COLO829 (cell line): ENCODE measurements at places on chromosomes 6 and 20.

- no peak for DNase-seq
These were observed 202.4 kb downstream of the PRKN start for GRCh38 chr6:162525181-162525580.

DNA sequence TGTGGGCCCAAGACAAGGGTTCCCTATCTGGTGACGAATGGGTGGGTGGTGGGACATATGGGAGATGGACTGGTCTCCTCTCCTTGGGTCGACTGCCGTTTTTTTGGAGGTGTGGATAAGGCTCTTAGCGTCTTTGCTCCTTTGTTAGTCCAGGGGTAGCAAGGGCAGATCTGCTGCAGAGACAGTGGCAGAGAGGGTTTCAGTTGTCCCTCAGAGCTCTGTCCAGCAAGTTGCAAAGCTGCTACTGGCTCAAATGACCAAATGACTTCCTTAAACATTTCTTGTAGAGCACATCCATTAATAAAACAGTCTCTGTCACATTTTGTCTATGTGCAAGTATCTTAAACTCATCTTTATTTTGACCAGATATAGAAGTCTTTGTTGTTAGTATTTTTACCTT is 508.0 kb upstream of the ADGRB3 start:
- DNase-seq = no peak

DNA sequence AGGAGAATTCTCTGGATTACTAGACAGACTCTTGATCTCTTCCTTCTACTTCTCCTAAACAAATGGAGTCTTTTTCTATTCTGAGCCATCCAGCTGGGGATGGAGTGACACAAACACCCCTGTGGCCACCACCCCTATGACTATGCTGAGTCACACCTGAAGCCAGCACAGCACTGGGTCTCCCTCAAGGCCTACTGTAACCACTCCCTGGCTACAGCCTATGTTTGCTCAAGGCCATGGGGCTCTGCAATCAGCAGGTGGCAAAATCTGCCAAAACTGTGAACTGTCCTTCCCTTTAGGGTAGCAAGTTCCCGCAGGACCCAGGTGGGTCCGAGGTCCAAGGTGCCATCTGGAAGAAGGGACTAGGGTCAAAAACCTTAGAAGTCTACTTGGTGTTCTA is 132.3 kb downstream of the TINAG start:
- DNase-seq = no peak

GRCh38 chr20:39627765-39628164 is 665.6 kb downstream of the DHX35 start:
- DNase-seq = no peak

DNA sequence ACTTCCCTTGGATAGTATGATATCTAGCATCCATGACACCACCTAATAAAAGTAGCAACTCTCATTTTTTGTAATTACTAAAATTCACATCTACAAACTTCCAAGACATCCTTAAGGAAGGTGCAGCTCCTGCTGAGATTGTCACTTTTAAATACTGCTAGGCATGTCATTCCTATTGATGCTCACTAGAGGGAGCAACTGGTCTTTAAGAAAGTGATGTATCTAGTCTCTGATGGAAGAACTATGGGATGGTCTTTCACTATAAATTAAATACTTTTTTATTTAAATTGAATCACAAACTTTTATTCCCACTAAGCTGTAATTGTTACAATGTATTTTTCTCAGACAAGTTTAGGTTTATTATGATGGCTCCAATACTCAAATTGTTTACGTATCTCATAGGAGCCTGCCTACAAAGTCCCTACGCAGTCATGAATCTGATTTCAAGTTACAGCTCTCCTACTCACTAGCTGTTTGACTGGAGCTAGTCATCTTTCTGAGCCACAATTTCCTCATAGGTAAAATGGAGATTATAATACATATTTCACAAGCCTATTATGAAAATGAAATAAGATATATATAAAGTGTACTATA is 8.1 kb upstream of the TSPYL1 start:
- peak; percentile 28 for DNase-seq

- DNase-seq = peak; percentile 72
These were observed 1.0 kb downstream of the IGF2R start for GRCh38 chr6:159969921-159970320.

DNA sequence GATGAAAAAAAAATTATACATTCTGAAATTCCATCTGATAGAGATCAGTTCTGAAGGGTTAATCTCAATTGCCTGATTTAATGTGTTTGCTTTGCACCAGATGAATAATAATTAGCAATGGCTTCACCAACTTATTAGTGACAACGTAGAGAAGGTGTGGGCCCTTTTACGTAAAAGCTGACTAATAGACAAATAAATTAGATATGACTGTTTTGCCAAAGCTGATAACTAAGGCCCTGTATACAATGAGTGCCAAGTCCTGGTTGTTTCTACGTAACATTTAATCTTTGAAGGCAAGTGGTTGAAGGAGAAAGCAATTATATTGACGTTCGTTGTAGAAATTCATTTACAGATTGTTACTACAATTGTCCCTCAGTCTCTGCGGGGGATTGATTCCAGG is 10.8 kb downstream of the SGK1 start:
- DNase-seq = no peak

DNA sequence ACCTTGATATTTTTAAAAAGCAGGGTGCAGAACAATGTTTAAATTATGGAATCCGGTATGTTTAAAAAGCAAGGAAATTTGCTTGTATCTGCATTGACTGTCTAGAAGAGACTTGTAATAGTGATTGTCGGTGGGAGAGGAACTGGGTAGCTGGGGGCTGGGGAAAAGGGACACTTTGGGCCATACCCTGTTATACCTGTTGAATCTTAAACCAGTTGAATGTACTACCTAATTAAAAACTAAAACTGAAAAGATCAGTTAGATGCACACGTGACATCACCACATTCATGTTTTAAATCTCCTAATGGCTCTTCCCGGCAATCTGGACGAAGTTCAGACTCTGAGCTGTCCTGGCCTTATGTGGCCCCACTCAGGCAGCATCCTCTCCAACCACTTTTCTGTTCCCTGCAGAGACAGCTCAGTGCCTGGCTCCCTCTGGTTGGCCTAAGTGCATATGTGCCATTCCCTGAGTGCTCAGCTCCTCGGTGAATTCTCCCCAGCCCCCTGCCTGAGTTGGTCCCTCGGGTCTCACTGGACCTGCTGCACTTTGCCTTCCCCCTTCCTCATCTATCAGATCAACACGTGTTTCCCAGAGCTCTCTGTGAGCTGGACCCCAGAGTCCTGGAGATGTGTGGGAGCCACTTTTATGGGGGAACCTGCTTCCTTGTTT is 36.3 kb downstream of the SLC52A3 start:
- no peak for DNase-seq
